Activated CD4-positive, alpha-beta T cell treated with anti-CD3 and anti-CD28 coated beads for 36 hours (primary cell): ENCODE measurements at places on chromosomes 4 and X. TPM values are rescaled to one million over a fixed set of nuclear protein-coding genes. Genes with fewer than 3 reads are reported as not detected.

GAB1 gene
- total RNA-seq: 0.35 TPM

EOLA2 gene
- 27.7 TPM for total RNA-seq

TREX2 gene
- 0.91 TPM for total RNA-seq

PYURF gene
- total RNA-seq: 44.1 TPM

ZBTB33 gene
- total RNA-seq: 14.5 TPM

ADH4 gene
- total RNA-seq: not detected

CT45A3 gene
- not detected for total RNA-seq

PNMA6F gene
- total RNA-seq: not detected

DUSP21 gene
- not detected for total RNA-seq

GAGE12H gene
- total RNA-seq: not detected

PDCL2 gene
- not detected for total RNA-seq

GAR1 gene
- total RNA-seq: 37.4 TPM

GUCY1A1 gene
- not detected for total RNA-seq

NCAPG gene
- total RNA-seq: 73.8 TPM

TENT5D gene
- total RNA-seq: not detected

CISD2 gene
- 35.1 TPM for total RNA-seq

HSFX2 gene
- total RNA-seq: not detected

RFC1 gene
- total RNA-seq: 216 TPM

FAM9A gene
- total RNA-seq: not detected

SMIM31 gene
- not detected for total RNA-seq

GAGE2A gene
- not detected for total RNA-seq

BMP15 gene
- total RNA-seq: not detected
